Stomach (tissue), 19 donors: ENCODE measurements at places on chromosomes 2 and 18. TPM values are rescaled to one million over a fixed set of nuclear protein-coding genes. Genes with fewer than 3 reads are reported as not detected.

The DUSP11 gene
- 25.4 TPM for total RNA-seq

DNA sequence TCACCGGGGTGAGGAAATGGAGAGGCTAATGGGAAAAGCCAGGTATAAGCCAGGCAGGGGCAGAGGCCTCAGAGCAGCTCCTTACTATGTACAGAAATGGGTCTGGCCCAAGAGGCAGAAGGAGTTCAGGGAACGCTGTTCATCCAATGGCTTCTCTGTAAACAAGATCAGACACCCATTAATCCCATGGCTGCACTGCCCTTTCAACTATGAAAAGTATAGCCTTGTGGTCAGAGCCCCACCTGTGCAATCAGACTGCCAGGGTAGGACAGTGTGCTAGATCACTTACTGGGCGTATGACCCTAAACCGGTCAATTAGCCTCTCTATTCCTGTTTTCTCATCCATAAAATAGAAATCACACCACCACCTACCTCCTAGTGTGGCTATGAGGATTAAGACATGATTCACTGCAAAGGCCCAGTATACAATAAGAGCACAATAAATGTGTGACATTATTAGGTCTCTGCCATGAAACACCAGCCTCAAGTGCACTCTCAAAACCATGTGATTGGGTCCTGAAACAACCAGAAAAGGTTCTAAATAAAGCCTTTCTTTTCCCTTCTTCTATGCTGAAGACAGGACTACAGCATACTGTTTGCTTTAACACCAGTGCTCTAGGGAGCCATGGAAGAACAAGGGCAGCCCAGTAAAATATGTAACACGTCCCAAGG, 4.4 kb downstream of the ANKRD44 start:
- no peak for DNase-seq

The C18orf54 gene
- total RNA-seq = 4.0 TPM

- DNase-seq = peak; percentile 28
These were observed 103.1 kb upstream of the APCDD1 start for GRCh38 chr18:10351219-10351818.
